Activated T-helper 1 cell treated with anti-CD3 and anti-CD28 coated beads, Interleukin-2, amount 50 U/mL, for 16 hours (primary cell): ENCODE measurements at places on chromosomes 1 and 21.

DNA sequence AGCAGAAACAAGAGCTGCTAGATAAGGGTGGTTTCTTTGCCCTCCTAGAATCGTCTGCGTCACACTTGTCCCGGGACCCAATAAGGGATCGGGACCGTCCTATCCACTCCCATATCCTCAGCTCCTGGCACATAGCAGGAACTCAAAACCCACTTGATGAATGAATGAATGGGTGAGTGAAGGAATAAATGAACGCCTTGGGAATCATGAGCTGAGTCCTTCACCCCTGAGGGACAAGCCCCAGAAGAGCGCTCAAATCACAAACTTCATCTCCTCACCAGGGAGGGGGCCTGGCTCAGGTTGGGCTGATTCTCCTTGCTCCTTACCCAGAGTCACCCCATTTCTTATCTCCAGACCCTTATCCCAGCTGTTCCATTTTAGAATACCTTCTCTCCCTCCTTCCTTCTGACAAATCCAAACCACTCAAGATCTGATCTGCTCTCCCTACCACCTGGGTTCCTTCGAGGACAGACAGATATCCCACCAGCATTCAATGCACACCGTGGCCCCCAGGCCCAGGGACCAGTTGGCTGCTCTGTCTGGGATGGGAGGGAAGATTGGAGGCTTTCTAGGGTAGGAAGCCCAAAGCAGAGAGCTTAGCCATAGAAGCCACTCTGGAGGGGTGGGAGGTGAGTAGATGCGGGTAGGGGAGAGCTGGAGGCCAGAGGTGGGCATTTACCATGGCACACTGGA is 643 bp upstream of the MOB3C start:
- DNase-seq, result no peak

DNA sequence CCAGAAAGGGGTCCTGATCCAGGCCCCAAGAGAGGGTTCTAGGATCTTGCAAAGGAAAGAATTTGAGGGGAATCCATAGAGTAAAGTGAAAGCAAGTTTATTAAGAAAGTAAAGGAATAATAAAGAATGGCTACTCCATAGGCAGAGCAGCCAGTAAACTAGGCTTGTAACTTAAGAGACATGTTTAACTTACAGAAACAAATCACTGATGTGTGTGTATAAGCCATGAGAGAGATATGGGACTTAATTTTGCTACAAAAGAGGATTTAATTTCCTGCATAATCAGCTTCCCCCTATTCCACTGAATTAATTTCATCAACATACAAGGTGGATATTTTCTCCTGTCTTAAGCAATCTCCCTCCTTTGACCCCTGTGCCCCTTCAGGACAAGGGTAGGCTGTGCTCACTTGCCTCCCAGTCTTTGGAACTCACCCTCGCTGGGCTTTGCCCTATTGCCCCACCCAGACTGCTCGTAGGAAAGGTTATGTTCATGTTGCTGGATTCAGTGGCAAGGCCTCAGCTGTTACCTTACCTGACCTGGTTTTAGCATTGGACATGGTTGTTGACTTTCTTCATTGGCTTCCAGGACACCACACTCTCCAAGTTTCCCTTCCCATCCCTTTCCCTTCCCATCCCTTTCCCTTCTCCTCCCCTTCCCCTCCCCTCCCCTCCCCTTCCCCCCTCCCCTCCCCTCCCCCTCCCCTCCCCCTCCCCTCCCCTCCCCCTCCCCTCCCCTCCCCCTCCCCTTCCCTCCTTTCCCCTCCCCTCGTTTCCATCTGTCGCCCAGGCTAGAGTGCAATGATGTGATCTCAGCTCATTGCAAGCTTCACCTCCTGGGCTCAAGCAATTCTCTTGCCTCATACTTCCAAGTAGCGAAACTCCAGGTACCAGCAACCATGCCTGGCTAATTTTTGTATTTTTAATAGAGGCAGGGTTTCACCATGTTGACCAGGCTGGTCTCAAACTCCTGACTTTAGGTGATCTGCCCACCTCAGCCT is 44.6 kb downstream of the TBCE start:
- no peak for DNase-seq

DNA sequence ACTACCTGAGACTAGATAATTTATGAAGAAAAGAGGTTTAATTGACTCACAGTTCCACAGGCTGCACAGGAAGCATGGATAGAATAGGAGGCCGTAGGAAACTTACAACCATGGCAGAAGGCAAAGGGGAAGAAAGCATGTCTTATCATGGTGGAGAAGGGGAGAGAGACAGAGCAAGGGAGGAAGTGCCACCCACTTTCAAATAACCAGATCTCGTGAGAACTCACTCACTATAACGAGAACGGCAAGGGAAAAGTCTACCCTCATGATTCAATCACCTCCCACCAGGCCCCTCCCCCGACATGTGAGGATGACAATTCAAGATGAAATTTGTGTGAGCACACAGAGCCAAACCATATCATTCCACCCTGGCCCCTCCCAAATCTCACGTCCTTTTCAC is 4.7 kb upstream of the C21orf91 start:
- no peak for DNase-seq

- no peak for DNase-seq
Measured at GRCh38 chr21:45455674-45456583, 51.0 kb downstream of the COL18A1 start.

- no peak for DNase-seq
Measured at GRCh38 chr1:224867715-224868114, 61.8 kb upstream of the DNAH14 start.

- no peak for DNase-seq
Measured at GRCh38 chr1:45510972-45511527, 10.6 kb downstream of the PRDX1 start.

GRCh38 chr1:22362626-22363402 is 88.8 kb upstream of the ZBTB40 start:
- DNase-seq, result no peak

DNA sequence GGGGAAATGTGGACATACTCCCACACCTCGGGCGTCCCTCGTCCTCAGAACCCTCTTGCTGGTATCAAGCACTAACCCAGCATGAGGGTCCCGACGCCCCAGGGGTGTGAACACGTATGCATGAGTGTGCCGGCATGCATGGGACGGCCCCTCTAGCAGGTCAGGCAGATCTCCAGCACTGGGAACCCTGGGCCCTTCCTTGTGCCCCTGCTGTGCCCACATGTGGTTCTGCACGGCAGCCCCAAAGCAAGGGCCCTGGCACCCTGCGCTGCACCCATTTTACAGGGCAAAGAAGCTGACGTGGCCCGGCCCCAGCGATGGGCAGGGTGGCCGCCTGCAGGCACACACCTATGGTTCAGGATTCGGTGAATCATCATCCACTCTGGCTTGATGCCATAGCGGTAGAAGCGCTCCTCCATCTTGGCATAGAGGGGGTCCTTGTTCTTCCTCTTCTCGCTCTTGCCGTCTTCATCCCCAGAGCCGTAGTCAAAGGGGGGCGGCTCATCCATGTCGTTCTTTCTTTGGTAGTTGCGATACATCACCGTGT is 34.2 kb downstream of the CHD5 start:
- DNase-seq, result no peak

- no peak for DNase-seq
Measured at GRCh38 chr1:67194209-67194863, 28.1 kb downstream of the IL23R start.

DNA sequence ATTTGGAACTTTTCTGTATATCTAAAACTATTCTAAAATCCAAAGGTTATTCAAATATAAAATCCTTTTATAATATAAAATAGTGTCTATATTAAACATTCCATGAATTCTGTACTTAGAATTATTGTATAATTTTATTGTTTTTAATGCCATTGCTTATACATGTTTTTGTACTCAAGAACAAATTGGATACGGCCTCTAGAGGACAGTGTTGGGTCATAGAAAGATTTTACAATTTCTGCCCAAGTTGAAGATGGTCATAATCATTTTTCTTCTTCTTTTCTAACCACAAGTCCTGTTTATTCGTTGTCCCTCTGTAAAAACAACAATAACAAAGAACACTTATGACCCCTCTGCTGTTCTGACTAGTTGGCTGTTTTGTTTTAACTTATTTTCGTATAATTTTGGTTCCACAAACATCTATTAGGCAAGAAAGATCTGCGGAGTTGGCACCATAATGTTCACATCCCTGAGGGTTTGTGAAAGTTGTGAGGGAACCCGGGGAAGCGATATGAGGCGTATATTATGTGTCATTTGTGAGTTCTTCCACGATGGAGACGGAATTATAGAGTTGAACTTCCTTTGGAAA is 75.7 kb upstream of the KIF26B start:
- no peak for DNase-seq

DNA sequence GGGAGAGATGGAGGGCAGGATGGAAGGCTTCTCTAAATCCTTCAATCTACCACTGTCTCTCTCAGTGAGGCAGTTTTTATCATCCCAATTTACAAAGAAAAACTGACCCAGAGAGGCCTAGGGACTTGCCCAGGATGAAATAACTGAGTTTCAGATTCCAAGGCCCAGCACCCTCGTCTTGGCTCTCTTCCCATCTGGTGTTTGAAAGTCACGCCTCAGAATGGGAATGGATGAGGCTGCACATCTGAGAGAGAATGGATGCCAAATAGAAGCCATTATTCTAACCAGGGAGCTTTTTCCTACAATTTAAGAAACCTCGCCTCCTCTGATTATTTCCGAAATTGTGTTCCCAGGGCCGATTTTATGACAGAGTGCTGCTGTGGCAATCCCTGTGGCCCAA is 10.6 kb upstream of the KCNN3 start:
- no peak for DNase-seq

DNA sequence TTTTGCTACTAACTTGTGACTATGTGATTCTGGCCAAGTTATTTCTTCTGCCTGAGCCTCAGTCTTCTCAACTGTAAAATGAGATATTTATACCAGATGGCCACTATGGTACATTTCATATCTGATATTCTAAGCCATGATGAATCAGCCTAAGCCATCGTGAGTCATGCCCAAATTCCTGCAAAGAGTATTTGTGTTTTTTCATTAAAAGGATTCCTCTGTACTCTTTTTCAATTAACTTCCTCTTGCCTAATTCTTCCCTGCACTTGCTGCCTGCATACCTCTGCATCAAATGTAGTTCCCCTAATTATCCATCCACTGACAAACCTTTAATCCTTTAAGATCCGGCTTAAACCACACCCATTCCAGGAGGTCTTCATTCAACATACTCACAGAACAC is 575.1 kb upstream of the BEND5 start:
- DNase-seq, result no peak

DNA sequence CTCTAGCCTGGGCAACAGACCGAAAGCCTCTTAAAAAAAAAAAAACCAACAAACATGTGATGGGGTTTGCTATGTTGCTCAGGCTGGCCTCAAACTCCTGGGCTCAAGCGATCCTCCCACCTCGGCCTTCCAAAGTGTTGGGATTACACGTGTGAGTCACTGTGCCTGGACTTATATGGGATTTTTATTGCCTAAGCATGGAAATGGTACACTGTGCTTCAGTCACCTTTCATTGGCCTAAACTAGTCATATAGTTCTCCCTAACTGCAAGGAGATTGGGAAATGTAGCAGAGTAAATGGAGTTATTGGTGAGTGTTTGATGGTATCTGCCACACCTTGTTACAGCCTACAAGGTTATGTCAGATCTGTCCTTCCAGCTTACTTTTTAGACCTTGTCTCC is 17.2 kb upstream of the MEF2D start:
- no peak for DNase-seq

DNA sequence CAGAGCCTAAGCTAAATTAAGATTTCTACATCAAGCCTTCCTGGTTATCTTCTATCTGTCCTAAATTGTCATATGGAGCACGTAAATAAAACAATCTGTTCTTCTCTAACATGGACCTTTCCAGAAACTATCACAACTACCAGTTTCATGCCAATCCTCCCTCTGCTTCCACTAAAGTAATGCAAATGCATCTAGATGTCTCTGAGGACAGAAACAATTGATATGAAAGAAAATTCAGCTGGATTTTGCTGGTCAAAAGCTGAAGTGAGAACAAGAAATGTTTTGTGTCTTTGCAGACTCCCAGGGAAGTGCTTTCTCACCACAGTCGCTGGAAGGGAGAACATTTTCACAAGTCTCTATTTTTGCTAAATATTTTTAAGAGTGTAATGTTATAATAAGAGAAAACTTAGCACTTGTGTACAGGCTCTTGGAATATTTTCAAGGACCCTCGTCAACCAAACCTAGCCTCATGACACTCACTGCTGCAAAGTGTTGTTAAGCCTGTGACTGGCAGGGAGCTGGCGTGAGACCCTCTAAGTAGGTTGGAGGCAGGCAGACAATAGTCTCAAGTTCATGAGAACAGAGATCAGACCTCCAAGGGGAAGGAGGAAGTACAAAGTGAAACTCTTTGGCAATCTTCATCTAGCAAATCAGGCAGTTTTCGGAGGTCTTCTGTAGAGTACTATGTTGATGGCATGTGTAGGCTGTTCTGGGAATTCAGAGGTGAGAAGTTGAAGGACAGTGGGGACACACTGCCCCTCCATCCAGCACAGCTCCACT is 38.8 kb downstream of the DNASE2B start:
- DNase-seq, result no peak

DNA sequence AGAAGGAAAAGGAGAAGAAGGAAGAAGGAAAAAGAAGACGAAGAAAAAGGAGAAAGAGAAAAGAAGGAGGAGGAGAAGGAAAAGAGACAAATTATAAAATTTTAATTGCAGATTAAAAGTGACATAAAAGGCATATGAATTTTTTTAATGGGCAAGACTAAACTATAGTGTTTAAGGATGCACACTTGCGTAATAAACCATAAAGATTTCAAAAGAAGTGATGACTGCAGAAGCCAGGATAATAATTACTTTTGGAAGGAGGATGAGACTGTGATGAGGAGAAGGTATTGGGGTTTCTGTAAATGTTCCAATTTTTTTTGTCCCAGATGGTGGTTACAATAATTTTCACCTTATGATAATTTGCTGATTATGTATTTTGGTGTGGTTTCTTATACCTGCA is 243.1 kb upstream of the PKN2 start:
- DNase-seq, result no peak

DNA sequence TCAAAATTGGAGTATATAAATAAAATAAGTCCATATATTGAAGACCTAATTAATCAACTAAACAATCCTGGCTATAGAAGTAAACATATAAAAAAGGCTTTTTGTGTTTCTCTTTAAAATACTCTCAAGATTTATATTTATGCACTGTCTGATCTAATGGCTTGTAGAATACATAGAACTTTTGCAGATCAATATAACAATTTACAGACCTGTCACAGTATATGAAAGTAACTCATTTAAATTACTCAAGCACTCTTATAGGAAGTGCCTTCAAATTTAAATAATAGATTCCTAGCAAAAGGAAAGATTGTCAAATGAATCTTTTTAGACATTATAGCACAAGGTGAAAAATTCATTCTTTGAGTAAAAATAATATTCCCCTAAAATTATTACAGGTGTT is 615.8 kb upstream of the RGS18 start:
- DNase-seq, result no peak

- DNase-seq, result no peak
Measured at GRCh38 chr1:81799939-81800694, 617 bp upstream of the ADGRL2 start.

- no peak for DNase-seq
Measured at GRCh38 chr1:248375446-248375845, at the start of gene OR2T6. Gene OR2T6, plus strand, starts transcription at chr1:248375746. Its CDS starts 11,863 bp downstream, at chr1:248387609.

- DNase-seq, result no peak
Measured at GRCh38 chr1:109252893-109253802, 3.8 kb downstream of the CELSR2 start.

- no peak for DNase-seq
Measured at GRCh38 chr1:20699558-20699957, 18.2 kb downstream of the KIF17 start.

- no peak for DNase-seq
Measured at GRCh38 chr1:207032528-207033017, at the start of gene C1orf116. Gene C1orf116, minus strand, starts transcription at chr1:207032756. Its CDS starts 5,158 bp downstream, at chr1:207027598.

GRCh38 chr1:4653796-4654725 is at the start of gene AJAP1:
Gene AJAP1, plus strand, starts transcription at chr1:4654609. Its CDS starts 817 bp downstream, at chr1:4655426.
- DNase-seq, result no peak

GRCh38 chr1:220300442-220301121 is 28.3 kb upstream of the RAB3GAP2 start:
- no peak for DNase-seq

- no peak for DNase-seq
Measured at GRCh38 chr1:87220993-87221392, 107.7 kb upstream of the LMO4 start.
